ENCODE measurements at places on chromosomes 11 and 22.
A peak's percentile ranks its signal among the peaks of the same experiment; 100 is the strongest.

GRCh38 chr11:1845561-1846452 lies 7.0 kb downstream of the TNNI2 start:
- peak; percentile 44 for DNase-seq

DNA sequence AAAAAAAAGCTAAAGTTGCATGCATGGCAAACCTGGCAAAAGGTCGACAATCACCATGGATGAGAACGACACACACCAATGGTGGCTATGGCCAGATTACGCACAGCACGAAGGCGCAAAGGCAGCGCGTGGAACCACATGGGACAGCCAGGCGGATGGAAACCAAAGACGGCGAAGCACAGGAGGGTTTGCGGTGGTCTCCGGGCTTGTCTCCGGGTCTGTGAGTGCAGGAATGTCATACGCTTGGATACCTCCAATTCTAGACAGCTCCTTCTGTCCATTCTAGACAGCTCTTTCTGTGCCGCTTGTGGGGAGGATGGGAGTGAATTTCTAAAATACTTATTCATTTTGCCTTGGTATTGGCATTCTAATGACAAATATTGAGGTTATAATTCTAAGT lies 685.4 kb downstream of the BRD1 start:
- no peak for DNase-seq

DNA sequence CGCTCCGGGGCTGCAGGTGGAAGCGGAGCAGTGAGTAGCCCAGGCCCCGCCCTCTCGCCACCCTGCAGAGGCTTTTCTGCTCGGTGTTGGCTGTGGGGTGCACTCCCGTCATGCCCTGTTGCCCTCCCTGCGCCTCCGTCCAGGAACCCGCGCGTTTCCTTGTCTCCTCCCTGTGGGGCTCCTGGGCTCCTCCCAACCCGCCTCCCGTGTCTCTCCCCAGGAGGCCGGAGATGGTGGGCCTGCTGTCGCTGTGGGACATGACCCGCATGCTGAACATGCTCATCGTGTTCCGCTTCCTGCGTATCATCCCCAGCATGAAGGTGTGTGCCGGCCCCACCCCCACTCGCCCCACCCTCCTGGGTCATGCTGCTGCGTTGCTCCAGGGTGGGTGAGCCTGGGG lies 32.4 kb downstream of the TPCN2 start:
- no peak for DNase-seq

- DNase-seq: no peak
These were observed 96.9 kb downstream of the PDE2A start for GRCh38 chr11:72577271-72577721.

- DNase-seq: no peak
These were observed 1.9 kb upstream of the DBX1 start for GRCh38 chr11:20161923-20162744.

DNA sequence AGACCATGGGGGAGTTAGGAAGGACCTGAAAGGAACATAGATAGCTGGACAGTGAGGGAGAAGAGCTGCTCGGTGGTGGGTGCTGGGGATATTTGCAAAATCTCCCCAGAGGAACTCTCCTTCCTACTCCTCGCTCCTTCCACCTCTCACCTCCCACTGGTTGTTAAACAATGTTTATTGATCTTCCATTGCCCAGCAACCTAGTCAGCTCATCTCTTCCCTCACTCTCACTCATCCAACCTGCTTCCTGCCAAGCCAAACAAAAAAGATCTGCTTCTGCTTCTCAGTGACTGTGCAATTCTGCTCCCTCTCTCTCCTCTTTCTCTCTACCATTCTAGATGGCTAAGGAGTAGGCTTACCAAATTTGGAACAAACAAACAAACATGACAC lies 115.0 kb downstream of the SLC1A2 start:
- DNase-seq: no peak

DNA sequence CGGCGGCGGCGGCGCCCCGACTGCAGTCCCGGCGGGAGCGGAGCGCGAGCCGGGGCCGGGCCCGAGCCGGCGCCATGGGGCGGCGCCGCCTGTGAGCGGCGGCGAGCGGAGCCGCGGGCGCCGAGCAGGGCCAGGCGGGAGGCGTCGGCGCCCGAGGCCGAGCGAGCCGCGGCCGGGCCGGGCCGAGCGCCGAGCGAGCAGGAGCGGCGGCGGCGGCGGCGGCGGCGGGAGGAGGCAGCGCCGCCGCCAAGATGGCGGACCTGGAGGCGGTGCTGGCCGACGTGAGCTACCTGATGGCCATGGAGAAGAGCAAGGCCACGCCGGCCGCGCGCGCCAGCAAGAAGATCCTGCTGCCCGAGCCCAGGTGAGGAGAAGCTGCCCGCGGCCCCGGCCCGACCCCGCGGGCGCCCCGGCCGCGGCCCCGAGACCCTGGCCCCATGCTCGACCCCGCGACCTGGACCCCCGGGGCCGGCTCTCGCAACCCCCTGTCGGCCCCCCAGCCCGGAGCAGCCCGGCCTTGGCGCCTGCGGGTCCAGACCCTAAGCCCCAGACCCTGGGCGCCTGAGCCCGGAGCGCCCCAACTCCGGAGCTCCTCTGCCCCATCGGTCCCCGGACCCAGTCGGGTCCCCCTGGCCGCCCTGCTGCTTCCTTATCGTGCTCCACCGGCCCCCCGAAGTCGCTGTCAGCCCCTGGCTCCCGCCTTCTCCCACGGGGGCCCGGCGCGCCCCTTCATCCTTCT lies at the start of gene GRK2:
Gene GRK2, plus strand, starts transcription at position 25 of the 739 bp plus-strand sequence. Its CDS starts 227 bp downstream, at position 252.
- peak; percentile 81 for DNase-seq

GRCh38 chr11:62341588-62341987 lies 4.3 kb downstream of the ASRGL1 start:
- DNase-seq: no peak

DNA sequence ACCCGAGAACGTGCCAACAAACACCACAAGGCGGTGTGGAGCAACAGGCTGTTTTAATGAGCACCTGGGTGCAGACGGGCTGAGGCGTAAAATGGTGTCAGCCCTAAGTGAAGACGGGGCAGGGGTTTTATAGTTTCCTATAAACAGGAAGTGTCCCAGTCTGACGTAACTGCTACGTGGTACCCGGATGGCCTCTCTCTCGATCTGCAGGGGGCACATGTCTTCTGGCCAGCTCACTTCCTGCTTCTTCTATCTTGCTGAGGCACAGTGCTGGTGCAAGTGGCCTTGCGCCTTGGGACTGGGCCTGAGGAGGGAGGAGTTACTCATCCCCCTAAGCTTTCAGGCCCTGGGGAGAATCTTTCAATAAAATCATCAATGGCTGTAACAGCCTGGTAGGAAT lies 20.9 kb downstream of the OOSP3 start:
- no peak for DNase-seq

GRCh38 chr22:33496112-33496511 lies 424.2 kb downstream of the LARGE1 start:
- DNase-seq: no peak

- DNase-seq: peak; percentile 58
These were observed 742 bp upstream of the CASP4 start for GRCh38 chr11:104968856-104969776.

- DNase-seq: peak; percentile 76
These were observed 69.1 kb downstream of the CTTN start for GRCh38 chr11:70467201-70468085.

DNA sequence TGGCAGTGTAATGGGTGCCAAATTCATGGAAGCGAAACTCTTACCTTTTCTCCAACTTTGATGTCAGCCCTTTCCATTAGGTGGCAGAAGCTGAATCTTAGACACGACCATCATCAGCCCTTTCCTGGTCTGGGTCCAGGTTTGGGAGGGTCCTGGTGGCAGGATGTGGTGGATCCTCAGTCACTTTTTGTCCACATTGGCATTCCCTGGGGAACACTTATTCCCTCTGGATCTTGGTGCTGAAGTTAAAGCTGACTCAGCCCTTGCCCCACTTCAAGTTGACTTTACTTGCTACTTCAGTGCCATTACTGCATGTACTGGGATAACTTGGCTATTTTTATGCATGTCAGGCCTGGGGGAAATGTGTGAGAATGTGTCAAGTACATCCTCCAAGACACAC lies 16.6 kb upstream of the NTM start:
- no peak for DNase-seq

- DNase-seq: peak; percentile 84
These were observed 29.0 kb downstream of the ARVCF start for GRCh38 chr22:19987394-19988306.

DNA sequence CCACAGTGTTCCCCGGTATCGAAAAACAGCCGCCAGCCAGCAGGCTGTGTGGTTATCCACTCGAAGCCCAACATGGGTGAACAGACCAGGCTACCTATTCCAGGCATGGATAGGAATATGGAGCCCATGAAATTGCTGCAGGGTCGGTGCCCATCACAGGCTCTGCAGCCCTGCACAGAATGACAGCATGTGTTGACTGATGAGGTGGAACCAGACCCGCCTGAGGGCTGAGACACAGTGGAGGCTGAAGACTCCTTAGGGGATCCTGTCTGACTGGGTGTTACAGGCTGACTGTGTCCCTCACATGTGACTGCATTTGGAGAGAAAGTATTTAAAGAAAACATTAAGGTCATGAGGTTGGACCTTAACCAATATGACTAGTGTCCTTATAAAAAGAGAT lies 6.2 kb upstream of the YPEL1 start:
- DNase-seq: no peak

- no peak for DNase-seq
These were observed 91.2 kb downstream of the PIWIL4 start for GRCh38 chr11:94658386-94658785.

- no peak for DNase-seq
These were observed 179.2 kb upstream of the MTMR2 start for GRCh38 chr11:96103102-96103501.
